ENCODE measurements at places on chromosomes 7 and 10.

- no peak for DNase-seq
These were observed 131.5 kb upstream of the JCAD start for GRCh38 chr10:30190577-30191552.

DNA sequence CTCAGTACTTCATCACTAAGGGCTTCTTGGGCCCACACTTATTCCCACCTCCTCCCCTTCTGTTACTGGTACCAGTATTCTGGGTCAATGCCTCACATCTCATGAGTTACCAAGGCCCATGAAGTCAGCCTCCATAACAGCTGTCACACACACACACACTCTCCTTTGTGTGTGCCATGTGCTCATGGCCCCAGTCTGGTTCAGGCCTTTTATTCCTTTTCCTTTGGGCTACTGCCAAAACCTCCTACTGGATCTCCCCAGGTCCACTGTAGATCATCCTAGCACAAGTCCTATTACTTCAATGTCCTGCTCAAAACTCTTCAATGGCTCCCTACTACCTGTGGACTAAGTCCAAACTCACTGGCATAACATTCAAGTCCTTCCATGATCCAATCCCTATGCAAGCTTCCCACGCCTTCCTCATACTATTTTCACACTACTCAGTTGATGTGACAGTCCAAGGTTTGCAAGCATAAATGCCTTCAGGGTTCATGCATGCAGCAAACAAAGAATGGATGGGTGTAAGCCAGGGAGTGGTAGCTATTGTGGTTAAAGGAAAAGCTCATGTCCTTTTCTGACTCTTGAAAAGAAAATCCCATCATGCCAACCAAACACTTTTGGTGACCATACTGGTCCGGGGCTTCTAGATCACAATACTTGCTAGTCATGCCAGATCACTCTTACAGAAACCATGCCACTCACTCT lies 68.1 kb downstream of the CCDC6 start:
- DNase-seq = no peak

GRCh38 chr7:30382607-30383006 lies 96.0 kb downstream of the NOD1 start:
- no peak for DNase-seq

- DNase-seq = no peak
These were observed 599.2 kb downstream of the KCNMA1 start for GRCh38 chr10:77038407-77038806.

GRCh38 chr10:89554433-89554832 lies 19.0 kb upstream of the SLC16A12 start:
- no peak for DNase-seq

GRCh38 chr7:80078159-80078731 lies 56.4 kb upstream of the GNAI1 start:
- DNase-seq = no peak

DNA sequence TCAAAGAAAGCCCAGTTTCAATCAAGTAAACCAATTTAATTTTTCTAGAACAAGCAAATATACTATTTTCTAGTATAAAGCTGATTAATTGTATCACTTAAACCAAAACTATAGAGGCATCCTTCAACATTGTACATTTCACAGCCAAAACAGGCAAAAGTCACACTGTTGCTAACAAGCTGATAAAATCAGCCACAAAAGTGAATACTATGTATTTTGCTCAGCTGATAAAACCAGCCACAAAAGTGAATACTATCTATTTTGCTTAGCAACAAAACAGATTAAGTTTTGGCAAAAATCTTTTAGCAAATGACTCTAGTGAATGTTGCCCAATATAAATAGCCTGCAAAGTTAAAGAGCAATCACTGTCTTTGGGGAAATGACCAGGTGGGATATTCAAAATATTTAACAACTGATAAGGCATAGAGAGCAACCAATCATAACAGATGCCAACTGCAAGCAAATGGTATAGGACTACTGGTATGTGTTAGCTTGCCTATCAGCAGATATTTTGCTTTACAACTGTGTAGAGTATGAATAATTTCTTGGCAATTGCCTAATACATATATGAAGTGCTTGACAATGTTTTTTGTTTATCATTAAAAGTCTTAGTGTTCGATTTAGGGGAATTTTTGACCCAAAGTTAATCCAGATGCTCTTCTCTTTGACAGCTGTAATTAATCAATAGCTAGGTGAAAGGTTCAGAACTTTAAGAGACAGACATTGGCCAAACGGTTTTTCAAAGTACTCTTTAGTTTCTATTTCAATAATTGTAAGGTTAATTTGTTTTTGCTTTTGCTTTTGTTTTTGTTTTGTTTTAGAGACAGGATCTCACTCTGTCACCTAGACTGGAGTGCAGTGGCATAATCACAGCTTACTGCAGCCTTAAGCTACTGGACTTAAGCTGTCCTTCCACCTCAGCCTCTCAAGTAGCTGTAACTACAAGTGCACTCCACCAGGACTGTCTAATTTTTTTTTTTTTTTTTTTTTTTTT lies 44.4 kb upstream of the SP4 start:
- DNase-seq = no peak

DNA sequence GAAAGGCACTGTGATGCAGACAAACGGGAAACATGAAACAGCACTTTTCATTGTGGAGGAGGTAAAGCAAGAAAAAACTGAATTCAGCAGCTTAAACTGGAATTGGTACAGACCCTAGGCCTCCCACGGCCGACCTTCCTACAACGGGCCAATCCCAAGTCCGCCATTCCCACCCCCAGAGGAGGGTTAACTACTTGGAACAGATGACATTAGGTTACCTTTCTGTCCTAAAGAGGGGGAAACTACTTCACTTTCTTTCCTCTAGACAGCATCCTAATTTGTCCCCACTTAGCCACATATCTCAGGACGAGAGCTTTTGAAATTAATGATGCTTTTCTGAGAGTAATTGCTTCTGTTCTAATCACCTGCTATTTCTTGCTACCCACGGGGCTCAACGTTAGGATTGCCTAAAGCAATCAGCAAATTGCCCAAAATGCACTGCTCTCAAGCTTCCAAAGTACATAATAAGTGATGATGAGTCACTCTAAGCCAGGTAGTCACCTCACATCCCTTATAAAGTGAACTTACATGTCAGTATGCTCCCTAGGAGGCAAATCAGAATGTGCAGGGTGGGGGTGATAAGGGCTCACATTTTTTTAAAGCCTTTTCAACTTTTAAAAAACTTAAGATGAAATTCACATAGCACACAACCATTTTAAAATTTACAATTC lies 36.7 kb downstream of the LSM5 start:
- no peak for DNase-seq

DNA sequence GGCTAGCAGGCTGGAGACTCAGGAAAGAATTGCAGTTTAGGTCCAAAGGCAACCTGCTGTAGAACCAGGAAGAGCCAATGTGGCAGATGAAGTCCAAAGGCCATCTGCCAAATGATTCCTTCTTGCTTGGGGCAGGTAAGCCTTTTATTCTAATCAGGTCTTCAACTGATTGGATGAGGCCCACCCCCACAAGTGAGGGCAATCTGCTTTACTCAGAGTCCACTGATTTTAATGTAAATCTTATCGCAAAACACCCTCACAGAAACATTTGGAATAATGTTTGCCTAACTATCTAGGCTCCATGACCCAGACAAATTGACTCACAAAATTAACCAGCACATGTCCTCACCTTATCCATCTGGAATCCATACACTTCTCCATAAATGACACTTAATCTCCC lies 7.8 kb downstream of the GIMAP8 start:
- no peak for DNase-seq

DNA sequence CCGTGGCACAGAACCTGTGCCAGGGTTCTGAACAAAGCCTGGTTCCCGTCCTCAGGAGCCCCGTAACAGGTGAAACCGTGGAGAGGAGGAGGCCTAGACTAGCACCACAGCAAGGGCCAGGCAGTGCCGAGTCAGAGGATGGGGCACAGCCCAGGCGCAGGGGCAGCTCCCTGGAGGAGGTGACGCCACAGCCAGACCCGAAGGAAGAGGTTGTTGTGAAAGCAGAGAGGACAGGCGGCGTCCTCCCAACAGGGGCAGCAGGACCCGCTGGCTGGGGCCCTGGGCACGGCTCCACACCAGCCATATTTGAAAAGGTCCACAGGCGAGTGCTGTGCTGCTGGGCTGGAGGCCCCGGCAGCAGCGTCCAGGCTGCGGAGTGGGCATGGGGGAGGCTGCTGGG lies 25.7 kb downstream of the DAGLB start:
- DNase-seq = no peak

GRCh38 chr10:110629680-110630191 lies 14.4 kb upstream of the RBM20 start:
- no peak for DNase-seq

DNA sequence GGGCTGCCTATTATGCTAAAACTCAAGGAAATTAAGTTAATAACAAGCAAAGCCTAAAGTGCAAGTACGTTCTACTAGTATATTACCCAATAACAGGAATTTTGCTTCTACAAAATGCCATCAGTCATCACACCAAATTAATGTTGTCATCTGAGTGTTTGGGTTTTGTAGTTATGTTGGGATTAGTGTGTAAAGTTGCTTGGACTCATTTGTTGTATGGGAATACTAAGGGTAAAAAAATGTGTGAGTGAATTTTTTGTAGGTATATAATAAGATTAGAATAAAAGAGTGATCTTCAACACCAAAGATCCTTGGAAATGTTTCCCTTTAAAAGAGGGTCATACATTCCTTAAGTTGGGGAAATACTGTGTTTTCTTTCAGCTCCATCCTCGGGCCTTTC lies 38.6 kb downstream of the NRP1 start:
- DNase-seq = no peak

DNA sequence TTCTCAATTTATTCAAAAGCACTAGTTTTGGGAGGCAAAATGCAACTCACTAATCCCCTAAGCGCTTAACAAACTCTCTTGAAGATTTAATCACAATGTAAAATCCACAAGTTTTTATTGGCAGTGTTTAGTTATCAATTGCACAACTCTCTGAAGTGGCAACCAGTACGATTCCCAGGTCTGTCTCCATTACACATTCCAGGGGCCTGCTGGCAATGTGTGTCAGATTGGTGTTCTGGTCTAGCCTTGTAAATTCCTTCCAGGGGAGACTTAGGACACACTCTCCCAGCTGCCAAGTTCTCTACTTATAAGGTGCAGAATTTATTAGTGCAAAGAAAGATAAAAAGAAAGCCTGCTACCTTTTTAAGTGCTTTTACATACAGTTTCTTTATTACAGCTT lies 164.7 kb upstream of the HPS1 start:
- DNase-seq = no peak

GRCh38 chr7:135575296-135575695 lies 17.6 kb downstream of the NUP205 start:
- DNase-seq = no peak

GRCh38 chr7:148201992-148202391 lies 388.6 kb upstream of the C7orf33 start:
- DNase-seq = no peak

DNA sequence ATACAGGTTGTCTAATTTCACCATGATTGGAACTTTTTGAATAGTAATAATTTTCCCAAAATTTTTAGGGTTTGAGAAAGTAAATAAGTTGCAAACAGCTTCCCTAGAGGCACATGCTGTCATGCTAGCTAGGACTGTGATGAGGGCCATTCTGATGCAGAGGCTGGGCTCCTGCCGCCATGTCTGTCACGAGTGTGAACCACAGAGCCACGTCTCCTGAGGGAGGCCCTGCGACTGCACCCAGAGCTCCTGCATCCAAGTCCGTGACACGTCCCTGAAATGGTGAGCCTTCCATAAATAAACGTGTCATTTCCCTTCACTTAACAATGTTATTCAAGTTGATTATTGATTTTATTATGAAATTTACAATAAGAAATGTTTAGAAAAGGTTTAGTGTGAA lies 40.0 kb downstream of the C10orf120 start:
- no peak for DNase-seq

GRCh38 chr10:80268938-80269588 lies 20.4 kb downstream of the MAT1A start:
- DNase-seq = no peak

DNA sequence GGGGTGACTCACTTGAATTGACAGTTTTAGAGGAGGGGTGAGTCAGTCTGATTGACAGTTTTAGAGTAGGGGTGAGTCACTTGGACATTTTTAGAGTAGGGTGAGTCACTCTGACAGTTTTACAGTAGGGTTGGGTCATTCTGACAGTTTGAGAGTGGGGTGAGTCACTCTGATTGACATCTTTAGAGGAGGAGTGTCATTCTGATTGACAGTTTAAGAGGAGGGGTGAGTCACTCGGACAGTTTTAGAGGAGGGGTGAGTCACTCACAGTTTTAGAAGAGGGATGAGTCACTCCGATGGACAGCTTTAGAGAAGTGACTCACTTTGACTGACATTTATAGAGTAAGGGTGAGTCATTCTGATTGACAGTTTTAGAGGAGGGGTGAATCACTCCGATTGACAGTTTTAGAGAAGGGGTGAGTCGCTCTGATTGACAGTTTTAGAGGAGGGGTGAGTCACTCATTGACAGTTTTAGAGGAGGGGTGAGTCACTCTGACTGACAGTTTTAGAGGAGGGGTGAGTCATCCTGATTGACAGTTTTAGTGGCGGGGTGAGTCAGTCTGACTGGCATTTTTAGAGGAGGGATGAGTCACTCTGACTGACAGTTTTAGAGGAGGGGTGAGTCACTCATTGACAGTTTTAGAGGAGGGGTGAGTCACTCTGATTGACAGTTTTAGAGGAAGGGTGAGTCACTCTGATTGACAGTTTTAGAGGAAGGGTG lies 595.9 kb downstream of the DNAJB6 start:
- DNase-seq = no peak

DNA sequence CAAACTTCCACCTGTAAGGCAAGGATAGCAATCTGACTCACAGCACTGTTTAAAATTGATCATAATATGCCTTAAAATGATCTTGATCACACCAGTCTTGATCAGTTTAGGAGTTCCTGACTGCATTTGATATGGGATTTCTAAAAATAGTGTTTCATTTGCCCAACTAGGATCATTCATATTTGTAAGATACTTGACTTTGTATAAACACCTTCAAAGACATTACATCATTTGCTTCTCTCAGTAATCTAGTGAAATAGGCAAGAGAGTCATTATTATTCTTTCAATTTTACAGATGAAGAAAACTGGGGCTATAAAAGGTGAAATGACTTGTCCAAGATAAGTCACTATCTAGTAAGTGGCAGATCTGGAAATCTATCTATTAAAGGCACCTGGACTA lies 521.1 kb downstream of the GATA3 start:
- no peak for DNase-seq

DNA sequence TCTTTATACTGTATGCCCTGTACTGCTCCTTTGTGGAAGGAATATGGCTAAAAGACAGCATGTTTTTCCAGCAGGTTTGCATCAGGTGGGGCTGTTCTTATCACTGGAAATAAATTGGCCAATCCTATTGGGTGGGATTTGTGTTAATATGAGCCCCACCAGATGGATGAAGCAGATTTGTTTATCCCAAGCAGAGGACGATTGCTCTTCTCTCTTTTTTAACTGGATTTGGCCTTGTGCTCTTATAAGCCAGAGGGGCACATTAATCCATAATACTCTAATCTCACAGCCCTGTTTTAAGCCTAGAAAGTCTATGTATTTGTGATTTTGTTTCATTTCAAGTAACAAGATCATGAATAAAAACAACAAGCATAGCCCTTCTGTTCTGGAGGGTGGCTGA lies 240.1 kb upstream of the ADARB2 start:
- DNase-seq = no peak

Data from H9 (cell line).